ENCODE measurements at places on chromosomes 6 and 20.

GRCh38 chr6:108712946-108713345 lies 135.3 kb upstream of the ARMC2 start:
- no peak for DNase-seq

GRCh38 chr20:584971-585301 lies 25.2 kb downstream of the TCF15 start:
- no peak for DNase-seq

DNA sequence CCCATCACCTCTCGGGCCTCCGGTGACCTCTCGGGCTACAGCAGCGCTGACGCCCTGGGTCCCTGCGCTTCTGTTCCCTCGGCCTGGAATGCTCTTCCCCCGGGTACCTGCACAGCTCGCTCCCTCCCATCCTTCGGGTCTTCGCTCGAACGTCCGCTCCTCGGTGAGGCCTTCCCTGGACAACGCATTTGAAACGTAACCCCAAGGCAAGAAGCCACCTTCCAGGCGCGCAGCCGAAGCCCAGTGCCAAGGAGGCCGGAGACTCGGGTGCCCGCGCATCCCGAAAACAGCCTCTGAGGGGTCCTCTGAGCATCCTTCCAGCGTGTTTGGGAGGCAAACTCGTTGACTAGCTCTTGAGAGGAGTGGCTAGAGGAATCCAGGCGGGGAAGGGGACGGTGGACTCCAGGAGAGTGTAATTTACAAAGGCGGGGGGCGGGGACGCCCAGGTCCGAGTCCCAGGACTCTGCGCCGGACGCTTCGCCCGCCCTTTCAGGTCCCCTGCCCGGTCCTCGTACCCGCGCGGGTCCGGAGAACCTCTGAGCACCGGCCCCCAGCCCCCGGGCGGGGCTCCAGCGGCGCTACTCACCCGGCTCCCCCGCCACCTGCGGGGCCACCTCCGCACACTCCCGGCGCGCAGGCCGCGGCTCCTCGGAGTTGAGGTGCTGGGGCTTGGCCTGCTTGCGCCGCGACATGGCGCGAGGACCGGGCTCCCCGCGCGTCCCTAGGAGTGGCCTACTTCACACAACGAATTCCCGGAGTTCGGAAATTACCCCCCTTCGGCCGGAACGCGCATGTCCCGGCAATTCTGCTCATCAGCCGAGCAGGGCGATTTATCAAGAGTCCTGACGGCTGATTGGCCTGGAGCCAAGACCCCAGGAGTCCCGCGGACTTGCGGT lies 86.8 kb downstream of the ZFP64 start:
- DNase-seq: peak; percentile 34

DNA sequence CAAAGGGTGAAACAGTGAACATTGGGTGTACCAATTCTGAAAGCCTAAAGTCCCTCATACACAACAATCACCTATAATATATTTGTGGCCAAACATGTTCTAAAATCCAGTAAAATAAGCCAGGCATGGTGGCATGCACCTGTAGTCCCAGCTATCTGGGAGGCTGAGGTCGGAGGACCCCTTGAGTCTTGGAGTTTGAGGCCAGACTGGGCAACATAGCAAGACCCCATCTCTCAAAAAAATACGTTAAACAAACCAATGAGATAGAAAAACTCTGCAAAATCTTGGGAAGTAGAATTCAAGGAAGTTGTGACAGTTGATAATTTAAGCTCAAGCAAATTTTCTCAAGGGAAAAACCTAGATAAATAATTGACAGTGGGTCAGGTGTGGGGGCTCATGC lies 92.6 kb downstream of the CAP2 start:
- DNase-seq: no peak

- peak; percentile 77 for DNase-seq
Observed at GRCh38 chr20:8127553-8128255, 4.4 kb upstream of the PLCB1 start.

GRCh38 chr6:94548201-94548600 lies 1029.1 kb upstream of the MANEA start:
- DNase-seq: no peak

DNA sequence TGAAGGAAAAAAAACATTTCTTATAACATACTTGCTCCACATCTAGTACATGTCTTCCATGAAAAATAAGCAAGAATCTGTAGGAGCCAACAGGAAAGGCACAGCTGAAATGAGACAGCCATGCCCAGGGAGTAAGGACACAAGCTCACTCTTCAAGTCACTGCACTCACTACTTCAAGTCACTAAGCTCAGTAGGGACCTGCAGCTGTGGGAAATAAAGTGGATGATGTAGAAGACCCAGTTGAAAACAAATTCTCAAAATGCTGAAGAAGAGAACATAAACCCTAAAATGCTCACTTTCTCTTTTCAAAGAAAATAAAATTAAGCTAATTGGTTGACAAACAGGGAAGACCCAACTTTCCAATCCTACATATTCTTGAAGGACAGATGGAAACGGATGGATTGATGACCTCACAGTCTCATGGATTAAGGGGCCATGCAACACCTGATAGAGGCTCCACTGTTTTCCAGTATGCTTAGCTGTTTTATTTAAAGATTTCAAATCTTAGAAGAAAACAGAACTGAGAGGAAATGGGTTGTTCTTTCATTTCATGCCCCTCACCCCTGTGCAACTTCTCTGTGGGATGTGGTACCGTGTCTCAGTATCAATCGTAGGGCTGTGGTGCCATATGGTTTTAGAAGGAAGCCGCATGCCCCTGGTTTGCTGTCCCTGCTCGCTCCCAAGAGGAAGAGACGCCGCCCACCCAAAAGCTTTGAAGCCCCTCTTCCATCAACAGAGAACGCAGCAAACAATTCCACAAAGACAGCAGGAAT lies 133.3 kb downstream of the WDR27 start:
- DNase-seq: no peak

DNA sequence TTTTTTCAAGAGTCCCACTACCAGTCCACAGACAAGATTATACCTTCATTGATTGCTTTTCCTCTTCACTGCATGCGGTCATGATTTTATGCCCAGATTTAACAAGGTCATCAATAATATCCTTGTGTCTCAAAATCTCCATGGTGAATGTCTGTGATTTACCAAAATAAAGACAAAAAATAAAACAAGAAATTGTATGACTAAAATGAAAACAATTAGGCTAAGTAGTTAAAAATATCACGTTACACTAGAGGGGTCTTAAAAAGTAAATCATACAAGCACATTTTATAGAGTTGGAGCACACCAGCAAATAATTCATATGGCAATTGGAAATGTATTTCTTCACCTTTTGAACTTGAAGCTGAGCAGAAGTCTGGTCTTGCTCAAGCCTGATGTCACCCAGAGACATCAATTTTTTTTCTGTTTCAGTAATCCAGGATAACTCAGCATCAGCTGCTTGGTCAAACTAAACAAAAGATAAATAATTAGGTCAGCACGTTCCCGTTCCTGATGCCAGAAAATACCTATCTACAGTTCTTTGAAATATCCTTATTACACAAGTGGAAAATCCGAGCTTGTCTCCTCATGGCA lies 125.4 kb downstream of the DST start:
- DNase-seq: peak; percentile 98

- no peak for DNase-seq
Observed at GRCh38 chr6:166877349-166877748, 79.0 kb downstream of the RNASET2 start.

DNA sequence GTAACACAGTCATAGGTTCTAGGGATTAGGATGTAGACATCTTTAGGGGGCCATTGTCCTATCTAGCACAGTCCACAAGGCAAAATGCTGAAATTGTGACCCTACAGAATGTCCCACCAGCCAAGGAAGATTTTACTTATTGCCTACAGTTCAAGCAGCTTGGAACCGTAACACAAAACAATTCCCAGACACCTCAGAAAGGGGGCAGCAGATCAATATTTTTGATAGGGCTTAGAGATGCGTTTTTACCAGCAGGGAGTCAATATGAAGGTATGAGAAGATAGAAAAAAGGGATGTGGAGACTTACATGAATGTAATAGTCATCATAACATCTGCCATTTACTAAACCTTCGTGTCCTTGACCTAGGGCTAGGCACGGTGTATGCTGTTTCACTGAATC lies 81.0 kb downstream of the TMEM170B start:
- DNase-seq: no peak

GRCh38 chr20:62776692-62777527 lies 19.4 kb upstream of the MRGBP start:
- DNase-seq: no peak

DNA sequence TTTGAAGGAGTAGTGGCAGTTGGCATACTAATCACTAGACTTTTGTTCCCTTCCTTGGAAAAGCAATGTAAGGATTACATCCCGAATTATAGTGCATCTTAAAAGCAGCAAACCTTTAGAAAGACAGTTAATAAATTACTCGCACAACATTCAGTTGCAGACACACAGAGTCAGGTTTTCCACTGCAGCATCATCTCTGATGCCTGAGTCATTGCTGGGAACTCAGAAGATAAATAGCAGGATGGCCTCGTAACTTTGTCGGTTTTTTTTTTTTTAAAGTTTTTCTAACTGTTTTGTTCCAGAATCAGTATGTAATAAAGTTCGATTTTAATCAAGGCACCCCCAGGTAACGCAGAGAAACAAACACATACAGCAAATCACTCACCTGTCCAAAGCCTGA lies 34.3 kb downstream of the GJA10 start:
- peak; percentile 53 for DNase-seq

DNA sequence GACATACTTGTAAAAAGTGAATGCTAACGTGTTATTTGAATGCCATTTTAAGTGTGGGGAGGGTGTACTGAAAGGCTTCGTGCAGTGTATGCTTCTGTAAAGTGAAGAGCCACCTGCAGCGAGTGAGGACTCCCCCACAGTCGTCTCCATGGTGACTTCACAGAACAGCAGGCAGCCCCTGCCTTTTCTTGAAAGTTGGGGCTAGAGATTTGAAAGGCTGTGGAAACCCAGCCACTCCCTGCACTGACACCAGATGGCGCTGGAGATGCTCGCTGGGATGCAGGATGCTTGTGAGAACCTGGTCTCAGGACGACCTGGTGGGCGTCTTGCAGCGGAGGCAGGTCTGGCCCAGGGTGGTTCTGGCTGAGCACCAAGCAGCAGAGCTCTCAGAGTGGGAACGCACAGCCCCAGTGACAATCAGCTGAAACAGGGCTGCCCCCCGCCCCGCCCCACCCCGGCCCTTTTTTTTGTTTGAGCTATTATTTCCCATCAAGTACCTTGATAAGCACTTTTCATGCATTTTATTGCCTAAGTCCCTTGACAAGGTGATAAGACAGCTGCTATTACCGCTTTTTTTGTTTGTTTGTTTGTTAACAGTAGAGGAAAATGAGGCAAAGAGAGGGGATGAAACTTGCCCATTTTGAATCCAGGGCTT lies 150.3 kb downstream of the SYCP2 start:
- no peak for DNase-seq

GRCh38 chr20:10369723-10370090 lies 64.3 kb downstream of the MKKS start:
- peak; percentile 83 for DNase-seq

DNA sequence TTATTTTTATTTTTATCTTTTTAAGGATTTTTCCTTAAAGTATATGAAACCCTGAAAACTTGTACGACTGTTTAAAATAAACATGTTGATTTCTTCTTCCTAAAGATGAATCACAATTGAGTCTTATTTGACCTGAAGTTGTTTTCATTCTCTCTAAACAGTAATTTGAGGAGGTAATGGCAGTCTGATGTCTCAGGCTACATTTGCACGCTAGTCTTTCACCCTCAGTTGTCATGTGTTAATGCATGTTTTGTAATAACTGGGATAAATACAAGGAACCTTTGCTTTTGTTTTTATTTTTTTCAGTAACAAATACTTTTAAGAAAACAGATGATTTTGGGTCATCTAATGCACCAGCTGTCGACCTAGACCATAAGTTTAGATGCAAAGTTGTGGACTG lies 55.2 kb downstream of the SCAND1 start:
- DNase-seq: no peak

- peak; percentile 10 for DNase-seq
Observed at GRCh38 chr20:51221791-51222408, 199.0 kb upstream of the KCNG1 start.

DNA sequence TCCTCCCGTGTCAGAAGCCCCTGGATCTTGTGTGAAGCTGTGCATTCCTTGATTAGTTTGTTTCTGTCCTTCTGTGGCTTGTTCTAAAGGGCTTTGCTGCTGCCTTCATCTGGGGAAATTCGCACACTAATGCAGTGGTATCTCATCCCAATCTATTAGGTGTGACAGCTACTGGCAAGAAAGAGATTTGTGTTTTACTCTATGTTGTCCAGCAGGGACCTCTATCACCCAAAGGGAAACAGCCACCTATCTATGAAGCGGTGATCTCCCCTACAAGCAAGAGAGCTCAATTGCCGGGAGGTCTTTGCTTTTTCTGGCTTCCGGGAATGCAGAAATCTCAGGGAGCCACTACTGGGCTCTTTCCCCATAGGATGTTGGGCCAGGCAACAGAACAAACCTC lies 151.8 kb downstream of the NRN1 start:
- no peak for DNase-seq

DNA sequence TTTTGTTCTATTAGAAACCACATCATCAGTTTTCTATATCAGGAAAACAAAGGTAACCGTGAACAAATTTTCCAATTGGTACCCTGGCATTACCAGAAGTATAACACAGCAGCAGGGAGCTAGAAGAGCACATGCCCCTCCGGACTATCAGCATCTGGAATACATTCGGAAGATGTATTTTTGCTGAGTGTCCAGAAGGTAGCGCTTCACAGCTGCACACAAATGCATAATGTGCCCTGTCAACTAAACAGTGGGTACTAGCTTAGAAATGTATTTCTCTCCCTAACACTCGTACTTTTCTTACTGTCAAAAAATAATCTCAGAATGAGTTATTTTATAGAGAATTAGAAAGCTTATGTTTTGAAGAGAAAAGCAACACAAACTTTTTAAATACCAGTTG lies 77.6 kb downstream of the HUS1B start:
- peak; percentile 39 for DNase-seq

DNA sequence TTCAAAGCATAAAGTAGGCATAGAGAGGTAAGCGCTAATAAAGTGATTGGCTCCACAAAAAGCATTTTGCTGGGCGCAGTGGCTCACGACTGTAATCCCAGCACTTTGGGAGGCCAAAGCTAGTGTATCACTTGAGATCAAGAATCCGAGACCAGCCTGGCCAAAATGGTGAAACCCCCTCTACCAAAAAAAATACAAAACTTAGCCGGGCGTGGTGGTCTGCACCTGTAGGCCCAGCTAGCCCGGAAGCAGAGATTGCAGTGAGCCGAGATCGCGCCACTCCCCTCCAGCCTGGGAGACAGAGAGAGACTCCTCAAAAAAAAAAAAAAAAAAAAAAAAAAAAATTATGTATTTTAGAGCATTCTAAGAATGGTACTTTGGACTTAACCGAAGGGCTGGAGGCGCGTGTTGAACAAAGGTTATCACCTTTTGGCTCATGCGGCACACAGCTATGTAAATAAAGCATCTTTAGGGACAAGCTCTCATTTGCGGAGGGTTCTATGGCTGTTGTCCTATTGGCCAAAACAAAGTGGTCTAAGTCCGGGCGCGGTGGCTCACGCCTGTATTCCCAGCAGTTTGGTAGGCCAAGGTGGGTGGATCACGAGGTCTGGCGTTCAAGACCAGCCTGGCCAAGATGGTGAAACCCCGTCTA lies 17.4 kb downstream of the HFE start:
- no peak for DNase-seq

DNA sequence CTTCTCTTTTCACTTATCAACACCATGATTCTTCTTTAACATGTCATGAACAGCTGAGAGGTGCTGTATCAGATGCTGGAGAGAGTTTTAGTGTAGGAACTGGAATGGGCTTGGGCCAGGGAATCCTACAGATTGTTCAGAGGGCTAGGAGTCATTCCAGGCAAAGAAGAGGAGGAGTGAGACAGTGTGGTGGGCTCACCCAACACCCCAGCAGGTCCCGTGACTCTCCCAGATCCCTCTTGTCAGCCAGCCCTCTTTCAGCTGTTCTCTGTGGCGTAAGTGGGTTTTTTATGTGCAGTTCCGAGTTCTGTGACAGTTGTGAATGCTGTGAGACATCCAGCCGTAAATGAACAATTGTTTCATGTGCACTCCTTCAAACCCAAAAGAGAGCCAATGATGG lies 31.4 kb upstream of the CEP162 start:
- no peak for DNase-seq

Data from amniotic epithelial cell (primary cell).